AG08396 (cell line): ENCODE measurements at places on chromosomes 7 and 10.

GRCh38 chr10:80144696-80145131, 12.2 kb downstream of the PLAC9 start:
- no peak for DNase-seq

DNA sequence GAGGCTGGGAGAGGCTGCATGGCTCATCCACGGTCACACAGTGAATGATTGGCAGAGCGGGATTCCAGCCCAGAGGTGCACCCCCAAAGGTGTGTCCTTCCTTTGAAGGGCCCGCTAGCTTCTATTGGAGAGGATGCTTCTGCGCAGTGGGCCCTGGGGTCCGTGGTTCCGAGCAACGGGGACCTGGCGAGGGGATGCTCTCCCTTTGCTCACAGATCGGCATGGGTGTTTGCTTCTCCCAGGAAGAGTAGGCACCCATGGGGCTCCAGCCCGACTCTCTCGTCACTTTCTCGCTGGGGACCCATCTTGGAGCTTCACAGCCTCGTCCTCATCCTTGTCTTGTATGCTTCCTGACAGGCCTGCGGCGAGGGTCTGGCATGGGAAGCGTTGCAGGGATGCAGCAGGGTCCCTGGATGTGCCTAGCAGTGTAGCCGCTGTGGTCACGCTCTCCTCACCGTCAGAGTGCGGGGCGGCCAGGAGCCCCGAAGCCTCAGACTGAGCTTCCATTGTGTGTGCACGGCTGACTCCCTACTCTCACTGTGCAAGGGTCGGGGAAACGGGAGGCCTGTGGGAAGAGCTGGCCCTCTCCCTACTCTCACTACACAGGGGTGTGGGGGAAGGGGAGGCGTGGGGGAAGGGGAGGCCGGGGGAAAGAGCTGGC, 538.5 kb upstream of the FOXK1 start:
- no peak for DNase-seq

DNA sequence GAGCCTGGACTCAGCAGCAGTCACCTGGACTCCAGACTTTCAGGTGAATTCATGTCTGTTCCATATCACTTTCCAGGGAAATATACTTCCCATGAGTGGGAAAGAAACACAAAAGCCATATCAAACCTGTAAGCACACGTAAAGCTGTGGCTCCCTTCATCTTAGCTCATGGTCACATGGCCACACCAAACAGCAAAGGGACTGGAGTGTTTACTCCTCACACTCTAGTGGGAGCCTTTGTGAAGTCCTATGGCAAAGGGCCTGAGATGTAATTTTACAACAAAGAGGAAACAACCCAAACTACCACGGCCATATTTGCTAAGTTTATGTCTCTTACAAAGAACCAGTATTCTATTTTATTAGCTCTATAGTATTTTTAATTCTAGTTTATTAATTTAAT, 16.3 kb downstream of the SFTPA1 start:
- no peak for DNase-seq

DNA sequence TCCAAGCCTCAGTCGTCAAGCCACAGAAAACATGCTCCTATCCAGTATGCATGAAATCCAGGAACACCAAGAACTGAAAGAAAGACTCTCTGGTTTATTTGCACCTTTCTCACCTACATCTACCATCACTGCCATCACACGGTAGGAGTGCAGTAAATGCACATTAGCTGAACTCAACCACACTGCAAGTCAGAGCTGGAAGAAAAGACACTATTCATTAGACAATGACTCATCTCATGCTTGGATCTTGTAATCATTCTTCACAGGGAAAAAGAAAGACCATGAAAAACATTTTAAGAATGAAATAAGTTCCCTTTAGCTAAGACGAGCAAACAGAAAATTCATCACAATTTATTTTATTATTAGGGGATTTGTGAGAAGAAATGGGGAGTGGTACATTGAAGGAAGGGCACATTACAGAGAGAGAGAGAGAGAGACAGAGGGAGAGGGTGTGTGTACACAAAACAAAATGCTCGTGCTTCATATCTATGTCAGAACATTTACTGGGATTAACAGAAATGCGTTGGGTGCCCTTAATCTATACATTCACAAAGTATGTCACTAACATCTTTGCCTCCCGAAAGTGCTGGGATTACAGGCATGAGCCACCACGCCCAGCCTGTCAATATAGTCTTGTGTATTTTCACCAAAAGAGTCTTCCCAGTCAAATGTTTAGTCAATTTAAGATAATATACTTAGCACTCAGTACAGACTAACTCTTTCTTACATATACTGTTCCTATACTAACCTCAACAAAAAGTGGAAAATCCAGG, 324.9 kb downstream of the PARD3 start:
- peak; percentile 73 for DNase-seq

GRCh38 chr10:89861584-89862301, 160.4 kb downstream of the KIF20B start:
- no peak for DNase-seq

DNA sequence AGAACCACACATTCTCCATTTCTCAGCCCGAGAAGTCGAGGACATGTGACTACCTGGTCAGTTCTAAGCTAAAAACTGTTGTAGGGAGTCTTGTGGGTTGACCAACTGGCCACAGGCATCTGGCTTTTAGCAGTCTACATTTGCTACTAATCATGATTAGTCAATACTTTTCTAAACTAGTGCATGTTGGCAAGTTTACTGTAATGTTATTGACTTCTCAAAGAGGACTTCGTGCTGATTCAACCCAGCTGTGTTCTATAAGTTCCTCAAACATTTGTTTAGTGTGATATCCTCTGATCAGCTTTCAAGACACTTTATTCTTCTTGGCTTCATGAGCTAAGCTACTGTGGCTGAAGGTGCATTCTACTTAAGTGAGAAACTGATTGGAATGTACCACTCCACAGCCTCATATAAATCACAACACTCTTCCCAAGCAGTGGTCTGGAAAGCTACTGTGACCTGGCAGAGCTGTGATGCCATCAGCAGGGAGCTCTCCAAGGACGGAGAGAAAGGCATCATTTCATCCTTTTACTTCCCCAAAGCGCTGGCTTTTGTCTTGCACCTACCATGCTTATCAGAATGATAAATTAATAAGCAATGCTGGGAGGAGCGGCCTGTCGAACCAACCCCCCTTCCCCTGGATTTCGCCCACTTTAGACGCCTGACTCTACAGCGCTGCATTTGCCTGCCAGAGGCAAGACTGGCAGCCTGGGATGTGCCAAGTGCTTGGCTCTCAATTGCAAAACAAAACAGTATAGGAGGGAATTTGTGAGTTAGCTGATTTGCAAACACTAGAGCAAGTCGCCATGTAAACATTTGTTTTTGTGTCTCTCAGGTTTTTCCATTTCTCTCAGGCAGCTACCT, 206.7 kb upstream of the PLXNA4 start:
- peak; percentile 50 for DNase-seq

GRCh38 chr10:77463967-77464745, 173.5 kb downstream of the KCNMA1 start:
- peak; percentile 30 for DNase-seq

- no peak for DNase-seq
Measured at GRCh38 chr7:25669961-25670841, 441.9 kb upstream of the NPVF start.

- DNase-seq, result no peak
Measured at GRCh38 chr7:130941322-130942210, 207.6 kb upstream of the KLF14 start.

DNA sequence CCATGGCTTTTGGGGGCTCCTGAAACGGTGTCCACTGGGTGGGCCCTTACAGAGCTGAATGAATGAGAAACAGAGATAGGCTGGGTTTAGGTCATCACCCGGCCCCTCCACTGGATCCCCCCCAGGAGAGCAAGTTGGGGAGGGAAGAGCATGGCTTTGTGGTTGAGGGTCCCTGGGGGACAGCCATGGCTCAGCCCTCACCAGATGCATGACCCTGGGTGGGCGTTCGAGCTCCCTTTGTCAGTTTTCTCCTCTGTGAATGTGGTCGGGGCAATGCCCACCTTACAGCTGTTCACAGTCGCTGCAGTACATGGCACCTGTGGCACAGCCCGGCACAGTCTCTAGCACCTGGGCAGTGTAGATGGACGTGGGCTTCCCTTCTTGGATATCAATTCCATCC, 40.6 kb upstream of the CXCL12 start:
- no peak for DNase-seq

GRCh38 chr10:49761789-49762565, at the start of gene OGDHL:
TSS of gene OGDHL (minus strand) at chr10:49762323. CDS start at chr10:49758592, 3,731 bp downstream.
- DNase-seq, result peak; percentile 85

DNA sequence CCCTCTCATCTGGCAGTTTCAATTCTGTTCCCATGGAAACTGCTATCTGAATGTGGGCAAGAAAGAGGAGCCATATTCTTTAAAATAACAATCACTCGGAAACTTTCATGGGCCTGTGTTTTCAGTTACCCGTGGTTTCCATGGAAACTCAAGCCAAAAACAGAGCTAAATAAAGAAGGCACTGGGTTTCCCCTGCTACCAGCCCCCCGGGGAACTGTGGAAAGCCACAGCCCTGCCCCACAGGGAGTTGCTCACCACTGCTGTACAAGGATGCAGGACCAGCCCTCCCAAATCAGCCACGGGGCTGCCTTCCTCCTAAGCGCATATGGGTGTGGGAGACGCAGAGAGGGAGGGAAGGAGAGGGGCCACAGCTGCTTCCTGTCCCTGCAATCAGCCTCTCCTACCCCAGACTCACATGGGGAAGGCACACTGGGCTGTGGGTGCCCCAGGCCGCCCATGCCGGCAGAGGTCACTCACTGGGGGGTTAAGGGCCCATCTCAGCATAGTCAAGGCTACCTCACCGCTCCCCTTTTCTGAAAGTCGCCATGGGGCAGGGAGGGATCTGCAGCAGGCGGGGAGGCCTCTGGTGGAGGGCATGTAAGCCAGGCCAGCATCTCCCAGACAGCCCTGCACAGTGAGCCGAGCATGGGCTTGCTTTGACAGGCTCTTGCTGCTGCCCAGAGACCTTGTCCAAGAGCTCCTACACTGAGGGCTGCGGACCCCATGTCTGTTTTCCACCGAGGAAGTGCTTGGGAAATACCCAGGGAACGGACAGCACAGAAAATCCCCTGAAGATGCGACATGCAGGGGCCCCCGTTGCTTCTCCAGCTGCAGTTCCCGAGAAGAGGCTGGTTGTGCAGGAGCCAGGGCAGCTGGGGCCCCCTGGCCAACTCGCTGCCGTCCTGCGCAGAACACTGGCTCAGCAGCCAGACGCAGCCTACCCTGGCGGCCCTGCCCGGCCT, 157.3 kb upstream of the PPP2R2D start:
- DNase-seq, result no peak

DNA sequence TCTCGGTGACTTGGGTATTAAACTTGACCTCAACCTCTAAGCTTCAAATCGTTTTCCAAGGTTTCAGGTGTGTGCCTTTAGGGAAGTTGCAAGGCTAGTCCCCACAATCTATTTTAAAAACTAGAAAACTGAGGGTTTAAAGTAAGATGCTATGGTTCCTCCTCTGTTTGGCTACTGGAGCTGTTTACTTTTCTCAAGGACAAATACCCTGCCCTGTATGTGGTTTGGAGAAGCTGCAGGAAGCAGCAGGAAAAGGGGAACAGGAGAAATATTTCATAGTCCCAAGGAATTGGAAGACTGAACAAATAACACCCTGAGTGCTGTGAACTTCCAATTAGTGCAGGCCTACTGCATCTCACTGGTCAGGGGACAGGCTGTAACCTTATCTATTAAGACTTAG, 135.9 kb downstream of the NRP1 start:
- no peak for DNase-seq

GRCh38 chr10:93757801-93758507, at the start of gene LGI1:
TSS of gene LGI1 (plus strand) at chr10:93757936. CDS start at chr10:93758145, 209 bp downstream.
- DNase-seq, result no peak

GRCh38 chr10:43160046-43160920, 22.0 kb downstream of the CSGALNACT2 start:
- peak; percentile 59 for DNase-seq

DNA sequence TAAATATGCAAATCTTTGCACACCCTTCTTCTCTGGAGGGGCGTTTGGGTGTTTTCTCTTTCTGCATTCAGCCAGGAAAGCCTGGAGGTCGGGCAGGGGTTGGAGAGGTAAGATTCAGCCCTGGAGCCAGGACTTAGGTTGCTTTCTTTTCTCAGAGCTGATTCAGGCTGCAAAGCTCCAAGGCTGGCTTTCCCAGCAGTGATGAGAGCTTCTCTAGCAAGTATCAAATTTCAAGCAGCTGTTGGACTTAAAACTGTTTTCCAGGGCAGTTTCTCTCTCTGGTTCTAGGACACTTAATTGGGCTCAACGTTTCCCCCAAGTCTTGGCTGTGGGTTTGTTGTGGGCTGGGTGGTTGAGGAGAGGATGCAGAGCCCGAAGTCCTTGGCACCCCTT, 608 bp downstream of the AKR1B10 start:
- peak; percentile 51 for DNase-seq

- peak; percentile 68 for DNase-seq
Measured at GRCh38 chr7:620056-620455, 100.4 kb upstream of the PDGFA start.

DNA sequence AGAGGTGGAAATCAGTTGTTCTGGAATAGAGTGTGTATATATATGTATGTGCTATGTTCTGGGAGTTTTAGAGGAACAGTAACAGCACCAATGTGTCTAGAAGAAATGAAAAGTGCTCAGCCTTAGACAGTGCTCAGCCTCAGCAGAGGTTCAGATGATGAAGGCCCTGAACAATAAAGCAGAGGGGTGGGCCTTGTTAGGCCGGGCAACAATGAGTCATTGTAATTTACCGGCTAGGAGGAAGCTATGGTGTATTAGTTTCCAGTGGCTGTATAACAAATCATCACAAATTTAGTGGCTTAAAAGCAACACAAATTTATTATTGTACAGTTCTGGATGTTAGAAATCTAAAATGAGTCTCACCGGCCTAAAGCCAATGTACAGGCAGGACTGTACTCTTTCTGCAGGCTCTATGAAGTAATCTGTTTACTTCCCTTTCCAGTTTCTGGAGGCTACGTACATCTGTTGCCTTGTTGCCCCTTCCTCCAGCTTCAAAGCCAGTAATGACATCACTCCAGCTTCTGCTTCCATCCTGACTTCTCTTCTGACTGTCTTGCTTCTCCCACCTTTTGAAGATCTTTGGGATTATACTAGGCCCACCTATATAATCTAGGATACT, 84.6 kb downstream of the CH25H start:
- no peak for DNase-seq

DNA sequence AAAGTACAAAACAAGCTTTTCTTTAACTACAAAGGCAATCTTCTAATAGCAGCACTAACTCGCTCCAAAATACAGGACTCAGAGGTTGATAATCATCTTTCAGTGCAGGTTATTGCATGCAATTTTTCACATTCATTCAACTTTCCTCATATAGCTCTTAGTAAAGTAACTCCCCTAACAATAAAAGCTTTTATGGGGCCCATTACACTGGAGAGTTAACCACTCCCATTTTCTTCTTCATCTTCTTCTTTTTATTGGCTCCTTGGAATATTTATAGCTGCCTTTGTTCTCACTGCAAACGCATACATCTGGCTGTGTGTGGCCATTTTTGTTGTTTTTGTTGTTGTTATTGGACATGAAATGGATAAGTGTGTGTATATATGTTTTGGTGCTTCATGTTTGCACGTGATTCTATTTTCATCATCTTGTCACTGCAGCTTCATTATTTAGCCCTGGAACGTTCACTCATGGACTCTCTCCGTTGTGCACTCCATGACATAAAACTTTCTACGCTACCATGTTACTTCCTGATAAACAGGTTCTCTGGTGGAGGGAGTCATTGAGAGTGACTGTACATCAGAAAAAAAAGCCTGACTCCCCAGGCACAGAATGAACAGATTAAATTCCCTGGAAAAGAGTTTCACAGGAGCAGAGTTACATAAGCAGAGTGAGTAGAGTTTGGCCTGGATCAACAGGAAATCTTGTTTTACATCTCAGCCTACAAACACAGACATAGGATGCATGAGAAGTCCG, 236.4 kb upstream of the SP4 start:
- no peak for DNase-seq

- DNase-seq, result no peak
Measured at GRCh38 chr7:51009716-51010496, 227.2 kb upstream of the GRB10 start.

GRCh38 chr7:30815951-30816644, 44.9 kb downstream of the MINDY4 start:
- DNase-seq, result no peak
